Cortex of kidney (tissue), 1 donor: ENCODE measurements at places on chromosomes 2 and 18.

DNA sequence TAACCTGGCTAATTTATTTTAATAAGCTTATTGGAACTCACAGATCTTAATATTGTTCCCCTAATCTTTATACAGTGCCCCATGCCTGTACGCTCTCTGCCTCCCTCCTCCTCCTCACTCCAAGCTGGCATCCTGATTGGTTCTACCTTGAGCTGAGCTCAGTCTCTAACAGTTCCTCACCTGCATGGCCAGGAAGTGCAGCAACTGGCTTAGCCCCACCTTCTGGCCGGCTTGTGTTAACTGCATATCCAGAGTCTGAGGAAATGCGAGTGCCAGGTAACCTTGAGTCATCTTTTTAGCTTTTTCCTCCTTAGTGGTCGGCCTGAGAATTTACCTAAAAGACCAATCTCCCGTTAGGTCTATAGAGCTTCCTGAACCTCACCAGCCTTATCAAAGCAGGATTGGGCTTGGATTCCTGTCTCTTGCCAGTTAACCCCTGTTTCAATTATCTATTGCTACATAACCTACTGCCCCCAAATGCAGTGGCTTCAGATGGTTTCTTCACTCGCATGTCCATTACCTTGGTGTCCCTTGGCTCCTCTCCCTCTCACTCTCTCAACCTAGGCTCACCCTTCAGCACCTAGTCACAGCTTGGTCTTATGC lies 89.5 kb upstream of the STK39 start:
- no peak for DNase-seq

DNA sequence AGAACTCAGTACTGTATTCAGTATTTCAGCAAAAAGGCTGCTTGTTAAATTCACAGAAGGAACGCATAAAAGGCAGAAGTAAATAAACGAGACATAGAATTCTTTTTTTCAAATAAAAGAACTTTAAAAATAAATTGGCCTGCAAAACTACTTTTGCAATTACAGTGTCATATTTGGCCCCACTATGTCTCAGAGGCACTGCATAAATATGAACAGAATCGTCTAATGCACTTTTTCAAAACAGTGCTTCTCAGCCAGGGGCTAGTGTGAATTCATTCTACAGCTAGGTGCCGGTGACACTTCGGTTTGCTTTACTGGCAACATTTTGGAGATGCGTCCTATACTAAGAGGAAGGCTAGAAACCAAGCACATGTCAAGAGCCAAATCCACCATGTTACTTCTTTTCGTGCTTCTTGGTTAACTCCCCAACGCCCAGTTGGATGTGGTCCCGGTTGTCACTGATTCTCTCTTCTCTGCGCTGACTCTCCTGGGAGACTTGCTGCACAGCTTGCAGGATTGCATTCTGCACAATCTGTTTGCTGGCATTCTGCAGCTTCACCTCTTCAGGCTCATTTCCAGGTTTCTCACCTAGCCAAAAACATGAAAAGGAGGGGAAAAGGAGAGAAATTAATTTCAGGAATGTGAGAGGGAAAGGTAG lies 51.8 kb downstream of the AKAIN1 start:
- DNase-seq, result no peak

GRCh38 chr2:32558492-32558891 lies 69.4 kb upstream of the TTC27 start:
- DNase-seq, result no peak

DNA sequence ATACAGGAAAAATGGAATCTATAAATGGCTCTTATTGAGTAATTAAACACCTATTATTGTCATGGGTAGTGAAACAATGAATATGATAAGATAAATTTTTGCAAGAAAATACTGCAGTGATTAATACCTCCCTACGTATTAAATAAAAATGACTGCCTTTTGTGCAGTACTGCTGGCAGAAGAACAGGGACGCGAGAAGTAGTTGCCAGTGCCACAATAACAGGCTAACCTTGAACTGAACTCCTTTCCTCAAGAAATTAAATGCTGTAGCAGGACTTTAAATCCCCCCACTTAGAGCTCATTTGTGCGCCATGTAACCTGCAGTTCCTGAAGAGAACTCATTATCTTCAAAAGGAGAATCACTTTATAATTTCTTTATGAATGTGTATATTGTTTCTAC lies 24.6 kb downstream of the FIGN start:
- DNase-seq, result no peak

- DNase-seq, result no peak
These were observed 238.5 kb downstream of the CELF4 start for GRCh38 chr18:37327063-37327577.

DNA sequence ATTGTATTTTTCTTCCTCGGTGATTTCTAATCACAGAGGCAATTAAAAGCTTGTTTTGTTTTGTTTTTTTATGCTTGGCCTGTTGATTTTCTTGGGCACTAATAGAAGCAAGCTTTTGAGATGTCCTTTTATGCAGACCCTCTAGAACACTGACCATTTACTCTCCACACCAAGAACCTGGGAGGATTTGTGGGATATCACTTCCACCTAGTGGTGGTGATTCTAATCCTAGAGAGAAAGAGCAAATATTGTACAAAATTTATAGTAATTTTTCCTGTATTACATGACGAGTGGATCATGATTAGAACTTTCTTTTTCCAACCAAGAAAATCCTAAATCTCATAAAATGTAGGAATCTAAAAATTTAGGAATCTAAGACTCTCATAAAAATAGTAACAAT lies 23.4 kb downstream of the NEMP2 start:
- DNase-seq, result no peak
